GM13977 (cell line): ENCODE measurements at places on chromosomes 2 and 18.

GRCh38 chr18:33152376-33152775 is 288.1 kb downstream of the CCDC178 start:
- no peak for DNase-seq

GRCh38 chr2:201820383-201821007 is 14.2 kb downstream of the CDK15 start:
- DNase-seq, result no peak

DNA sequence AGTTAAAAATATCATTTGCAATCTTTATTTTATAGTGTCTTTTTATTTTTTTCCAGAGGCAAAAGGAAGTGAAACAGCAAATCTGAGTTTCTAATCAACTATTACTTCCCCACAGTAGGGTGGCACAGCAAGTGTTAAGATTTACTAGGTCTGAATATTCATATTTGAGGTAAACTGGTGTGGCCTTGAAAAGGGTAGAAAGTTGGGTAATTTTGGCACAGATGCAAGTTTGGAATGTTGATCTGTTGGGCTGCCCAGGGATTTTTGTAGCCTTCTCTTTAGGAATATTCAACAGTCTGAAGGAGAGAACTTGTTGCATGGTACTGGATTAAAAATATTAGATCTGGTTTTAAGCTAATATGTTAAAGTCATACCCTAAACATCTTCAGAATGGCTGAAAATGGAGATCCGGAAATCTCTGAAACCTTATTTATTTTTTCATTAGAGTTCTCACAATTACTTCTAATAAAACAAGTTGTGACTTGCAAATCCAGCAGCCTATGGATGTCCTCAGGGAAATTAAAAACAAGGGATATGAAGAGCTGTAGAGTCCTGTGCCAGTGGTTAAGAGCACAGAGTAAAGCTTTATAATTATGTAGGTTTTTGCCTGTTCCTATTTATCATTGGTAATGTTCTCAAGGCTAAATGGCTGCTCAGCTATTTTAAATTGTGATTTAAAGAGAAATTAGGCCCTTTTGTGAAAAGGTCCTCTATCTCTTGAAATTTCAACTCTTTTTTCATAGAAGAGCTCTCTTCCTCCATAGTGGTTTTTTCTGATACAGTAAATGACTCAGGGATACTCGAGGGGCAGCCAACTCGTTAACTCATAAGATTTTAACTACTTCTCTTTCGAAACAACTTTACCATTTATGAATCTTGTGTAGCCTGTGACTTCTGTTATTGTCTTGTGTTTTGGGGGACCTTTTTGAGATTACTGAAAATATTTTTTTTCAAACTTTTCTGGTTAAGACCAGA is 11.0 kb downstream of the TANK start:
- no peak for DNase-seq

DNA sequence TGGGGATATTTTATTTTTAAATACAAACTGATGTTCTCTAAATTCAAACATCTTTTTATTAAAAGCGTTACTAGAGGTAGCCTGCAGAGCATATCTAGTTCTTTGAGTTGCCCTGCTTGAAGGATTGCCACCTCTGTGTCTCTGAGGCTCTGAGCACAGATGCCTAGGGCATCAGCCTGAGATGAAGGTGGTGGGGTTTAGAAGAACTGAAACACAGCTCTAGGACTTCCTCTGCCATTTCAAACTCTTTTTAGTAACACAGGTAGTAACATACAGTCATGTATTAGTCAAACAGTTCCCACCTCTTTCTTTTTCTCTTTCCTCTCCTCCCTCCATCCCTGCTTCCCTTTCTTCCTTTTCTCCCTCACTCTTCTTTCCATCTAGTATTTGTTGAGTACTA is 57.6 kb downstream of the TTC21B start:
- DNase-seq, result no peak

DNA sequence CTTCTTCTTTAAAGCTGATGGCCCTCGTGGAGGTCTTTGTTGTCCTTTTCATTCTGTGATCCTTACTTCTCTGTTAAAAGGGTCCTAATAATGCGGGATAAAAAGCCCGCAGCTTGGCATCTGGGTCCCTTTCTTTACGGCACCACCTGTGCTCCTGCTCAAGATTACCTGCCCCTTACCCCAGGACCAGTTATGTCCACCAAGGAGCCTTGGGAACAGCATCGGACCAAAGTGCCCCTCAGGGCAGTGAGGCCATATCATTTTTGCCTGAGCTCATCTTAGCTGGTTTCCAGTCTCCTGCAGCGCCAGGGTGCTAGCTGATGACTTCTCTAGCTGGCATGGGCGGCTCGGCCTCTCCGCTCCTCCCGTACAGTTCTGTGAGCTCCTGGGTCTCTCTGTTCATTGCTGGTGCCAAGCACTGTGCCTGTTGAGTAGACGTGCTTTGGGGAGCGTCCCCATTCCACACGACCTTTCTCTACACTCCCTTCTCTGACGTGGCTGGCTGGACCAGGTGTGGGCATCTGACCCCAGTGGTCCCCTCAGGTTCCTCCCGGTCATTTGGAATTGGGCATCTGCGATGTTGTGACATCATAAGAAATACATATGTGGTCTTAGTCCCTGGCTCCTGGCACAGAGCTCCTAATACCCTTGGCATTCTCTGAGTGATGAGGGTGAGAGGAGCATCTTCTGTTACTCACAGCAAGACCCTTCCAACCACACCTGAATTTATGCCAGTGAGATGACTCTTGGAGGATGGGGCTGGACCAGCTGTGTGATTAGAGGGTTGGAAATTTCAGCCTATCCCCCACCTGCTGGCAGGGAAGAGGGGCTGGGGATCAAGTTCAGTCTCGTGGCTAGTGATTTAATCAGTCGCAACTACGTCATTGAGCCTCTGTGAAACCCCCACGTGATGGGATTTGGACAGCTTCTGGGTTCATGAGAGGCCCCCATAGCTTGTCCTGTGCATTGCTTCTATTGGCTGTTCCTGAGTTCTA is 134.2 kb upstream of the HS6ST1 start:
- DNase-seq, result no peak

- DNase-seq, result peak; percentile 50
These were observed at the start of gene ARHGAP28 for GRCh38 chr18:6729247-6730091. Gene ARHGAP28 (plus strand): TSS chr18:6729716. CDS start chr18:6729822, 106 bp downstream.
